Hematopoietic multipotent progenitor cell treated with erythropoietin and hydrocortisone succinate and interleukin-3 and kit ligand, for 15 days (in vitro differentiated cells): ENCODE measurements at places on chromosomes 5 and 9.
A peak's percentile ranks its signal among the peaks of the same experiment; 100 is the strongest.

GRCh38 chr5:69138766-69139165, 28.2 kb upstream of the CCNB1 start:
- no peak for DNase-seq

DNA sequence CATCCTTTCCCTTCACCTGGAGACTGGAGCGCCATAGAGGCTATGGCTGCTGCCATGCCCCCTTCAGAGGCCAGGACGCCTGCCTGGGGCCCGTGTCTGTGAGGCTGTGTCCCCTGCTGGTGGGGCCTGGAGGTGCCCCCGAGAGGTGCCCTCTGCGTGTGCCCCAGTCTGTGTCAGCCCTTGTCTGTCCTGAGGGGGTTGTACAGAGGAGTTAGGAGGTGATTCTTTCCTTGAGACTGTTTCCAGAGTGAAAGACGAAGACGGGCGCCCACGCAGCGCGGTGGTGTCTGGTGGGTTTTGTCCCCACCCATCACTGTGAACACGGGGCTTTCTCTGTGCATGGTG, 24.6 kb downstream of the TRAF2 start:
- no peak for DNase-seq

DNA sequence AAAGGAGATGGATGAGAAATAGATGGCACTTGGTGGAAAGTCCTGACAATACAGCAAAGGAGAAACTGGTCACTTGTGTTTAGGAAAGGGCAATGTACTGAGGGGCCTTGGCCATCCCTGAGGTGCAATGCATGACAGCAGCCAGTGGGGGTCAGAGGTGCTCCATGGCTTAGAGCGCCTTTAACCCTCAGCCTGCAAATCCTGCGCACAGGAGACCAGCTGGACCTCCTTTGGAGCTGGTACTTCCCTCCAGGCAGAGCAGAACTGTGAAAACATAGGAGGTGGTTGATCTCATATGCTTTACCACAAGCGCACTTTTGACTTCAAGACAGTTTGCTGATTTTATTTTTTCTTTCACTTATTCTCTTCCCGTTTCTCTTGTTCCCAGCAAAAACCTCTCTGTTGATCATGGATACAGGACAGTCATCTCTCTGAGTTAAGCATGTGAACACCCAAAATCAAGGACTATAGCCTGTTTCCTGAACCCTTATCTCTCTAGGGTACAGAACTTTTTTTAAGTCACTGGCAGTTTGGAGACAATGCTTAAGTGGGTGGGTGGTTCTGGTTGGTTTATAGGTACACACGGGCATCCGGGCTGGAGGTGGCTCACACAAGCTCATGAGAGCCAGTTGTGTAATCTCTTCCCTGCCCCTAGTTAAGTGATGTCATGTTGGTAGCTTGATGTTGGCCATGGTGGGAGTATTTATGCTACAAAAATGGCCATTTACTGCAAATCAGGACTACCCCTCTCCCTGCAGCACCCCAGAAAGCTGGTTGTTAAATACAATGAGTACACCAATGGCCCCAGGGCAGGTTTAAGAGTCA, 37.6 kb upstream of the ANKRD55 start:
- peak; percentile 60 for DNase-seq

DNA sequence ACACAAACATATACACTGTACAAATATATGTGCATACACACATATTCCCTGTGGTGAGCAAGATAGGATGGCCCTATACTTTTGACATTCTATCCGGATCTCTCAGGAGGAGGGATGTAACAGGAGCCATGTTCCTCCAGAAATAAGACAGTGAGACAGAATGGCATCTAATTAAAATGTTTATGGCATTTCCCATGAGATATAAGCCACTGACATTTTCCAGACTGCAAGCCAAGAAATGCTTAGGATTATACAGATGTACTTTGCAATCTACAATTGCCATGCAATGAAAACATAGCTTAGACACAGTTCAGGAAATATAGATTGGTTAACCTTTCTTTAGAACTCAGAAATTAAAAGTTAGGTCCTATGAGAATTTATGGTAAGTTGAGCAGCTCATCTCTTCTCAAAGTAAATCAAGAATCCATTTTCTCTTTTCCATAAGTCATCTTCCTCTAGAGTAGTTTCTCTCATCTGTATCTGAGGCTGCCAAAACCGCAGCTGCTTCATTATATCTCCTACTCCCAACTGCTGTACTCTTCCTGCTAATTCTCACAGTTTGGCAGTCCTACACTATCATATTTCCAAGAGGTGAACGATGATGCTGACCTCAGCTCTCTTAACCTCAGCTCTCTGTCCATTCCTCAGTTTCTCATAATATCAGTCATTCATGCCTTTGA, 1719.1 kb downstream of the MAT2B start:
- DNase-seq: no peak

- no peak for DNase-seq
These were observed 13.1 kb downstream of the QRFP start for GRCh38 chr9:130883479-130883878.

GRCh38 chr9:16784002-16784401, 86.5 kb downstream of the BNC2 start:
- no peak for DNase-seq

GRCh38 chr5:132094393-132095076, 20.9 kb downstream of the CSF2 start:
- DNase-seq: no peak

- DNase-seq: no peak
These were observed 205.3 kb downstream of the SLCO4C1 start for GRCh38 chr5:102090770-102091169.

GRCh38 chr9:116688806-116689485, 1.8 kb downstream of the TRIM32 start:
- DNase-seq: no peak

- DNase-seq: no peak
These were observed 303.9 kb downstream of the TENT4A start for GRCh38 chr5:7016999-7017747.

GRCh38 chr5:153767221-153768188, 271.2 kb downstream of the FAM114A2 start:
- no peak for DNase-seq

DNA sequence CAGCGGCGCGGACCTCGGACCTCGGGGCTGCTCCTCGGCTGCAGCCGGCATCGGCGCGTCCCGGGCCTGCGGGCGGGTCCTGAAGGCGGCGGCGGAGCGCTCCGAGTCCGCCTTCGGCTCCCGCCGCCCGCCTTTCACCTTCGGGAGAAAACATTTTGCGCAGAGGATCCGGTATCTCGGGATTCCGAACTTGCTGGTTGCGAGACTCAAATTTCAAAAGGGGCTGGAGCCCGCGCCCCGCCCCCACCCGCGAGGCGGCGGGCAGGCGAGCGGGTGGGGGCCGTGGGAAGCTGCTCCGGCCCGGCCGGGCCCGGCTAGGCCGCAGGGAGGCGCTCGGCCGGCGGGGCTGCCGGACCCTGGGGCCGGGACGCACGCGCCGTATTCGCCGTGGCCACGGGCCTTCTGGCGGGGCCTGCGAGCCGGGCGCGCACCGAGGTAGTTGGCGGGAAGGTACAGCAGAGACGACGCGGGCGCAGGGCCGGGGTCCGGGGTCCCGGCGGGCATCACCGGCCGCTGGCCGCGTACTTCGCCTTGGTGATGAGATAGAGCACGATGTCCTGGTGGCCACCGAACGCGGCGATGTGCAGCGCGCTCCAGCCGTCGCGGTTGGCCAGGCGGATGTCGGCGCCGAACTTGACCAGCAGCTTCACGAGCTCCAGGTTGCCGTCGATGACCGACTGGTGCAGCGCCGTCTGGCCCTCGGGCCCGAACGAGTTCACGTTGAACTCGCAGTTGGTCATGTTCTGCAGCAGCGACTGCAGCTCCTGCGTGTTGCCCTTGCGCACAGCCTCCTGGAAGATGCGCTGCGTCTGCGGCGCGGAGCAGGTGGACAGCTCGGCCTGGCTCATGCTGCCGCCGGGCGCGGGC, 757 bp downstream of the NRARP start:
- DNase-seq: no peak

- DNase-seq: no peak
These were observed 158.1 kb downstream of the SIL1 start for GRCh38 chr5:139040081-139040480.

- no peak for DNase-seq
These were observed 27.1 kb downstream of the CYSTM1 start for GRCh38 chr5:140202078-140202477.

GRCh38 chr9:36713515-36714490, 141.1 kb downstream of the MELK start:
- no peak for DNase-seq

GRCh38 chr9:74935008-74935407, 17.7 kb downstream of the C9orf40 start:
- no peak for DNase-seq

DNA sequence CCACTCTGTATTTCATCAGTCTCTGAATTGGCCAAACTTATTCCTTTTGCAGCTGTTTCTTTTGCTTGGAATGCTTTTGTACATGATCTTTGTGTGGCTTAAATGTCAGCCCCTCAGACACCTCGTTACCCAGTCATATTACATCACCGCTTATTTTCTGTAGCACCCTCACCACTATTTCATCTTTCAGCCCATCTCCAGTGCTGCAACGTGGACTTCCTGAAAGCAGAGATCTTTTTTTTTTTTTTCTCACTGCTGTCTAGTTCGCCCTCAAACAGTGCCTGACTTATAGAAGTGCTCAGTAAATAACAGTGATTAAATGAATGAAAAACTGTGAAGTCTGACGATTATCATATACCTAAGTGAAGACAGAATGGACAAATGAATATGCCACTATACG, 835 bp downstream of the SRA1 start:
- DNase-seq: no peak

DNA sequence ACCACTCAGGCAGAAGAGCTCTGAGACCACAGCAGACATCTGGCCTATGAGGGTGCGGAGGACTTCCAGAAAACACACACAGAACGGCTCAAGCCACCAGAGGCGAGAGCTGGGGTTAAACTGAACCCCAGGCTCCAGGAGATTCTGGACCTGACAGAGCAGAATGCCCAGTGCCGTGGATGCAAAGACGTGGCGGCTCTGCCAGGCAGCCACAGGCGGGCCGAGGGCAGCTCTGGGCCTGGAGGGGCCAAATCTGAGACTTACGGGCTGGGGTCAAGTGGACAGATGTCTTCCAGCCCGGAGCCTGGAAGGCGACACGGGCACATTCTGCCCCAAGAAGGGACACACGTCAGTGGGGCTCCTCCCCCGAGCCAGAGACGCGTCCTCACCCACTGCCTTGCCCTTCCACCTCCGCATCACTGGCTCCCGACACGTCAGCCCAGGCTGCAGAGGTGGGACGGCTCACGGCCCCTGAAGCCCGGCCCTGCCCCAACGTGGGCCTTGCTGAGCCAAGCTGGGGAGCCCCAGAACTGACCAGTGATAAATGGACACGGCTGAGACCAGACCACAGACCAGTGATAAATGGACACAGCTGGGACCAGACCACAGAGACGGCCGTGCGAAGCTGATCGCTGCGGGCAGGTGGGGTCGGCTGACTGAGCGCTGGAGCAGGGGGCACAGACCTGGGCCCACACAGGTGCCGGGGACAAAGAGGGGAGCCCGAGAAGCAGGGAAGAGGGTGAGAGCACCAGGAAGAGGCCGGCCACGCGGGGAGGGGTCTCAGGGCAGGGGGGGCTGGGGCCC, 40.9 kb upstream of the NSMF start:
- no peak for DNase-seq

- no peak for DNase-seq
These were observed 108.9 kb downstream of the PSD2 start for GRCh38 chr5:139904566-139904815.

- peak; percentile 31 for DNase-seq
These were observed 209.4 kb downstream of the PIK3R1 start for GRCh38 chr5:68424799-68425537.

GRCh38 chr5:134436523-134437339, 25.1 kb upstream of the CDKN2AIPNL start:
- no peak for DNase-seq

GRCh38 chr5:131943916-131944315, 1.5 kb downstream of the MEIKIN start:
- no peak for DNase-seq

DNA sequence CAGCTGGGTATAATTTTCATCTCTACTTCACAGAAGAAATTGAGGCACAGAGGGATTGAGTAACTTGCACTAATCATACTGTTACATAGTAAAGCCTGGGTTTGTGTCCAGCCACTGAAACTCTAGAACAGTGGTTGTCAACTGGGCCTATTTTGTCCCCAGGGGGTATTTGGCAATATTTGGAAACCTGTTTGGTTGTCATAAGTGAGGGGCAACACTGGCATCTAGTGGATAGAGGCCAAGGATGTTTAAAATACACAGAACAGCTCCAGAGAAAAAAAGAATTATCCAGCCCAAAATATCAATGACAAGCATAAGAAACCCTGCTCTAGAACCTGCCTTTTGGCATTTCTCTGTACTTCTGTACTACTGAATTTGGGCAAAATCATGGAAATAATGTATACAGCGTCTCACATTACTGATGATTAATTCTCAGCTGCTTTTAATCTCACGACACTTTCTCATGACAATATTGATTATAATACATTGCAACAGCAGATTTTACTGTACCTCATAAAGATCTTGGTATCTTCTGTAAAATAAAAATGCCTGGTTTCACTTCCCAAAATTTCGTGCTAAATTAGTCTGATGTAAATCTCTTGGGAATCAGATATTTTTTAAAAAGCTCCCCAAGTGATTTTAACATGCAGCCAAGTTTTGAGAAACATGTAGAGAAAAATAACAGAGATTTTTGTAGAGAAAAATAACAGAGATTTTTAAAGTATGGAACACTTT, 112.7 kb downstream of the RORB start:
- no peak for DNase-seq

- no peak for DNase-seq
These were observed 286.5 kb downstream of the ZSWIM6 start for GRCh38 chr5:61618577-61618976.

- DNase-seq: no peak
These were observed 132.7 kb downstream of the GNAQ start for GRCh38 chr9:77898864-77899263.

GRCh38 chr5:163821142-163821541, 315.7 kb downstream of the MAT2B start:
- DNase-seq: no peak

GRCh38 chr5:137754961-137755762, 999 bp upstream of the HNRNPA0 start:
- no peak for DNase-seq

- DNase-seq: no peak
These were observed 216.1 kb downstream of the PAPPA start for GRCh38 chr9:116369706-116370105.

DNA sequence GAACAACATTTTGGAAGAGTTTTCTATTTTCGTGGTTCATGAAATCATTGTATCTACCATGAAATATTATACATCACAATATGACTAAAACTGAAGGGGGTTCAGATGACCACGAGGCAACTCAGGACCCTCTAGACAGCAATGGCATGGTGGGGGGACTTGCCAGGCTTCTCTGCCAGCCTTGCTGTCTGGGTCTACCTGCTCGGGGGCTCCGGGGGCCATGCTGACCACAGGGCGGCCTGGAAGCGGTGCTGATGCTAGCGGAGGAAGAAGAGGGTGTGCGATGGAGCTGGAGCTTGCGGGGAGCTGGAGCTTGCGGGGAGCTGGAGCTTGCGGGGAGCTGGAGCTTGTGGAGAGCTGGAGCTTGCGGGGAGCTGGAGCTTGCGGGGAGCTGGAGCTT, 89.2 kb upstream of the IRX4 start:
- DNase-seq: no peak
